ENCODE measurements at places on chromosomes 16 and 17.

- DNase-seq, result no peak
Measured at GRCh38 chr16:84724606-84725309, 25.0 kb downstream of the USP10 start.

DNA sequence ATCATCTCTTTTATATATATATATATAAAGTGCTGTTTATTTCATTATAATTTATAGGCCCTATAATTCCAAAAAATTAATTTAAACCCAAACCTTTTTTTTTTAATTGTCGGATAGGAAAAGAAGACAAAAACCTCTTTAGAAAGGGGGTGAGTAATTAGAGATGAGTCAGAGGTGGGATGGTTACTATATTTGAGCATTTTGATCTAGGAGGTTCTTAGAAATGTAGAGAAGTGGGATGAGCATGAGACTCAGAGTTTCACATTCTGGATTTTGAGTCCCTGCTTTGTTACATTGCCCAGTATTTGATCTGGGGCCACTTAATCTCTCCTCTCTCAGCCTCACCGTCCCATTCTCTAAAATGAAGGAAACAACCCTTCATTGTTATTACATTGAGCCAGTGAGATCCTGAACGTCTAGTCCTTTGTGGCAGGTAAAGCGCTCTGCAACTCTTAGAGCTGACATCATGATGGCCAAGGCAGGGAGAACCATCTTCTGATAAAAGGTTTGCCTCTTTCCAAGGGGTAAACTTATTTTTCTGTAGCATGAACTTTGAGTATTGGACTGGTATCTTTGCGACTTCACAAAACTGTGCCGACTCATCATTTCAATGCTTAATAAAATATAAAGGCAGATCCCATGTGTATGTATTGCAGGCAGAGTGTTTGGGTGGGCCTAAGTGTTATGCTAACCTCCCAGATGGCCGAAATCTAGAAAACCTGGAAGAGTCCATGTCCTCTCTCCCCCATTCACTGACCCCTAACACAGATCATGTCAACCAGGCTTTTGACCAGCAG lies 21.3 kb downstream of the HS3ST3B1 start:
- no peak for DNase-seq

DNA sequence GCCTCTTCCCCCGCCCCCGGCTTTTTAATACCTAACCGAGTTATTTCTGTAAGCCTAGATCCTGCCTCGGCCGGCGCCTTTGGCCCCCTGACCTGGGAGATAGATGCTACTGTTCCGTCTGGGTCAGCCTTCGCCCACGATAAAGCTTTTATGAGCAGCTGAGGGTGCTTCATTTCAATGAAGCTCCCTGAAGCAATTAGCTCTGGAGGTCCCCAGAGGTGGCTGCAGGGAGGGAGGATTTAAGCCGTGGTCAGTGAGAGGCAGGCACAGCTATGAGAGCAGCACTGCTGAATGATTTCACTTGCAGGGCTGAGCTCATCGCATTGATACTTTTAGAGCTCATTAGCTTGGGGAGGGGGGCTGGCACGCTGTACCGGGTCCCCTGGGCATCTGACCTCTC lies 89.4 kb downstream of the RPA1 start:
- no peak for DNase-seq

DNA sequence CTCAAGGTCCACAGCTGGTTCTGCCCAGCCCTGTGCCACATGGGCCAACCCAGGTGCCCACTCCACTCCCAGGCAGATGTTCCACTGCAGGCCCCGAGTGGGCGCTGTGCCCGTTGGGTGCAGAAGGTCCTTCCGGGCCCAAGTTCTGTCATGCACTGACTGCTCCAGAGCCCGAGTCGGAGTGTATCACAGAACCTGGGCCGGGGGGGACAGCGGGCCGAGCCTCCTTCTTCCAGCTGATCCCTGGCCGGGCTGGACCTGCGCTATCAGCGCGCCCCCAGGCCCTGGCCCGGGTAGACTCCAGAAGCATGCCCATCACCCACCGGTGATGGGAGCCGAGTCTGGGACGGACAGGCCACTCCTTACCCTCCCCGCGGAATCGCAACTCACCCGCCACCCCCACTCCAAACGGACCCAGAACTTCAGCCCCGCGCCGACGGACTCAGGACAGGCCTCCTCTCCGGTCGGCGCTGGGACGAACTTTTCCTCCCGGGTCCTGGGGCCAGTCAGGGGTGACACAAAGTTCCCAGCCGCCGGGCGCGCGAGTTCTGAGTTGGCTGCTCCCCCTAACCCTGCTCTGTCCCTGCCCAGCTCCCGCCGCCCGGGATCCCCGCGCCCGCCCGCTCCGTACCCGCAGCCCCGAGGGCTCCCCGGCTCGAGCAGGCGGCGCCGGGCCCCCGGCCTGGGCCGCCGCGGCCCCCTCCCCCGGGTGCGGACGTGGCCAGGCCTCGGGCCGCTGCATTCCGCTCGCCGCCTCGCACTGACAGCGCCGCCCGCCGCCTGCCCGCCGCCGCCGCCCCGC lies at the start of gene COPZ2:
COPZ2 (minus strand) TSS at position 762 of the 802 bp plus-strand sequence; CDS start at position 742, 20 bp downstream.
- peak; percentile 60 for DNase-seq

- DNase-seq, result no peak
Measured at GRCh38 chr17:52025236-52025635, 133.3 kb downstream of the CA10 start.

- DNase-seq, result no peak
Measured at GRCh38 chr17:57744195-57745170, 616 bp downstream of the CCDC182 start.

DNA sequence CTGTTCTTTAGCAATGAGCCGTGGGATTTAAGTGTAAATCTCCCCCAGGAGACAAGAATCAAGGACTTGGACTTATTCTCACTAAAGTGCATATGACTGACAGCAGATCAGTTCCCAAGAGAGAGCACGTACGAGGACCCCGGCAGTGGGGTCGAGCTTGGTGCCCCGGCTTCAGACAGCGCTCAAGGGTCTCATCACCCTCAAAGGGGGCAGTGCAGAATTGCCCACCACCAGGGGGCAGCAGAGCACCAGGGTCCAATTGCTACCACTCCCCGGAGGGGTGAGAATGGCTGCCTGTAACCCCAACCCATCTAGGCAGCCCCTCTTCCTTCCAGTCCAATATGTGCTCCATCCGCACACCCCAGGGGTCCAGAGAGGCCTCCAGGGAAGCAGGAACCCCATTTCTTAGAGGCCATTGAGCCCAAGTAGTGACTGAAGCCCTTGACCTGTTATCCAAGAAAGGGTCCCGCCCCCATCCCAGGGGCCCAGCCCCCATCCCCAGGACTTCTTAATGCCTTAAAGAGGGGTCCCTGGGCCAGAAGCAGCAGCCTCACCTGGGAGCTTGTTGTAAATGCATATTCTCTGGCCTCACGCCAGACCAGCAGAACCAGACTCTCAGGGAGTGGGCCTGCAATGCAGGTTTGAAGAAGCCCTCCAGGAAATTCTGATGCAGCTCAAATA lies 86.1 kb downstream of the ZDHHC7 start:
- DNase-seq, result peak; percentile 68
